Skeletal muscle cell (primary cell): ENCODE measurements at places on chromosomes 1 and 21.

DNA sequence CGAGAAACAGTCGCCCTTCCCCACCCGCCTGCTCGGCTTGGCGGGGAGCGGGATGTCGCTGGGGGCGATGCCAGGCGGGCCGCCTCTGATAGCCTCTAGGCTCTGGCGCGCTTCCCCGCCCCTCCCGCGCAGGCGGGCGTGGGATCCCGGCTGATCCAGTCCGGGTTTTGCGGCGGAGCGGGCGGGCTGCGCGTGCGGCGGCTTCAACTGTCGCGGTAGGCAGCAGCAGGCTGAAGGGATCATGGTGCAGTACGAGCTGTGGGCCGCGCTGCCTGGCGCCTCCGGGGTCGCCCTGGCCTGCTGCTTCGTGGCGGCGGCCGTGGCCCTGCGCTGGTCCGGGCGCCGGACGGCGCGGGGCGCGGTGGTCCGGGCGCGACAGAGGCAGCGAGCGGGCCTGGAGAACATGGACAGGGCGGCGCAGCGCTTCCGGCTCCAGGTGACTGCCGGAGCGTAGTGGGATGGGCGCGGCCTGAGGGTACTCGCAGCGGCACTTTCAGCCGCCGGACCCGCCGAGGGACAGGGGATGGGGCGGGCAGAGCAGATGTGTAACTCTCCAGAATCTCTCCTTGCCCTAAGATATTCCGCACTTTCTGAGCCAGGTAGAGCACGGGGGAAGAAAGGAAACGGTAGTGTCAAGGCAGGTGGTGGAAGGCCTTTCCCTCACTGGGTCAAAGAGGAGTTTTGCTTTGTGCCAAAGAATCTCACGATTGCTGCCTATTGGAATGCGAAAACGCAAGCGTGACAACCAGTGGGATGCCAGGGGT, at the start of gene FAAH:
Gene FAAH (plus strand): TSS at position 210 of the 764 bp plus-strand sequence. CDS start 32 bp downstream, at position 242.
- no peak for DNase-seq

DNA sequence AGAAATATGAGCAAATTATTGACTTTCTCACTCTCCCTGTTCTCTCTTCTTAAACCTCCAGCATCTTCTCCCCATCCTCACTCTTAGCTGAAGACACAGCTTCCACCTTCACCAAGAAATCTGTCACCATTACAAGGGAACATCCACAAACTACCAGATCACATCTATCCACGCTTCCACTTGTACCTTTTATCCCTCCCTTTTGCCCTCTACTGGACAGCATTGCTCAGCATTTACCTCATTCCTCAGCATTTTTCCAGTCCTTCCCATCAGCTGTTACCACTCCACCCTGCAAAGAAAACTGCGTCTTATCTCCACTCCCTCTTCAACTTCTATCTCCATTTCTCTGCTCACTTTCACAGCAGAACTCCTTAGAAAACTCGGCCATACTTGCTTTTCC, 42.6 kb downstream of the KCNJ6 start:
- DNase-seq: no peak

- DNase-seq: no peak
Observed at GRCh38 chr1:198246337-198246736, 89.5 kb downstream of the NEK7 start.

DNA sequence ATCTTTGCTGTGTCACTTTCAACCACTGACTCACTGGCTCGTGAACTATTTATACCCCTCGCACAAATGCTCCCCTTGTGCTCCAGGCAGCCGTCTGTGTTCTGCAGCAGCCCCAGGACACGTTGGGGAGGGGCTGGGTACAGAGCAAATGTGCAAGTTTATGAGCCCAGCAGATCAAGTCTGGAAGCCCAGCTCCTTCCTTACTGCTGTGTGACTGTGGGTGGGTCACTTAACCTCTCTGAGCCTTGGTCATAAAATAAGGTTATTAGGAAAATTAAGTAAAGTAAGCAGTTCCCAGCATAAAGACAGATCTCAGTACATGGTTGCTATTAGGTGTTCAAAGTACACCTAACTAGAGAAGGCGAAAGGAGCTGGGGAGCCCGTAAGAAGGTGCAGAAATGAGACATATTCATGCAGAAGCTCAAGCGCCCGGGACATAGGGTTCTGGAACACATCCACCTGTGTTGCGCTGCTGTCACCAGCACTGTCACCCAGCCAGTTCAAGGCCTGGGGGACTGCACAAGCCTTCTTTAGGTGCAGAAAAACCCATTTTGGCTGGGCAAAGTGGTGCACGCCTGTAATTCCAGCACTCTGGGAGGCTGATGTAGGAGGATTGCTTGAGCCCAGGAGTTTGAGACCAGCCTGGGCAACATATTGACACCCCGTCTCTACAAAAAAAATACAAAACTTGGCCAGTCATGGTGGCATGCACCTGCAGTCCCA, 13.8 kb downstream of the EFHD2 start:
- DNase-seq: no peak

DNA sequence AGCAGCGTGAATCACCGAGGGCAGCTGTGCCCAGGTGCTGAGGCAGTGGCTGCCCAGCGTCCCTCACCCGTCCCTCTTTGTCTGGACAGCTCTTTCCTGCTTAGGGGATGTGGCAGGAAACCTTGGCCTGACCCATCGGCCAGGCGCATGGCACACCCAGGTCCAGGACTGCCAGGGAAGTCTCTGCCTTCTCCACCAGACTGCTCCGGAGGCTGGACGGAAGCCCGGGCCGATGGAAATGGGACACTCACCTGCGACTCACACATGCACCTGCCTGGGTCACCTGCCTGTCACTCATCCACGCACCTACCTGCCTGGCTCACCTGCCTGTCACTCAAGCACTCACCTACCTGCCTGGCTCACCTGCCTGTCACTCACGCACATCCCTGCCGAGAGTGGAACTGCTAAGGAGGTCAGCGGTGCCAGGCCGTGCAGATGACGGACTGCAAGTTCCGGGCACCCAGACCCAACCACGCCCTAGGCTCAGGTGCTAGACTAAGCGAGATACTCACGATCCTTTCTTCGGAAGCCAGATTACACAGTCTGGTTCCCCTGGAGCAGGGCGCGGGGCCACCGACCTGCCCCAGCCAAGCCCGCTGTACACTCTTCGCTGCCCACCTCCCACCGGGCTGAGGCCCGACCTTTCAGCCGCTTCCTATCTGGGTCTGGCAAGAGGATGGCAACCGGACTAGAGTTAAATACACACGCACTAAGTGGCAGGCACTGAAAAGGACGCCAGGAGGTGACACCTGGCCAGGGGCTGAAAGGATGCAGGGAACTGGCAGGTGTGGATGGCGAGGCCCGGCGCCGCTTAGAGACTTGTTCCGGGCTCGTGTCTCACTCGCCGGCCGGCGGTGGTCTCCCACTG, 1.1 kb downstream of the UBE2J2 start:
- no peak for DNase-seq

DNA sequence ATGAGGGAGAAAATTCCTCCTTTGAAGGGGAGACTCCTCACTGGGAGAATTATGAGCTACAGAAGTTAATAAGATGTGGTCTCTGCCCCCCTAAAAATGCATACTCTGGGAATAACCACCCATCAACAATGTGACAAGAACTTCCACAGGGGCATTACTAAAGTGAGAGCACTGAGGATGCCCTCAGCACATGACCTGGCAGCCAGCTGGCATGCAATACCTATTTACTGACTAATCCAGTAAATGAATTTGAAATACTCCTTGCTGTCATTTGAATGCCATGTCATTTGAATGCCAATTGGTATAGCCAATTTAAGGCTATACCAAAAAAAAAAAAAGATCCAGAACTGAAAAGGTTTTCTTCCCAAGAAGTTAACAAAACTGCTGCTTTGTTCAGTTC, 30.8 kb downstream of the PLPP3 start:
- DNase-seq: no peak

DNA sequence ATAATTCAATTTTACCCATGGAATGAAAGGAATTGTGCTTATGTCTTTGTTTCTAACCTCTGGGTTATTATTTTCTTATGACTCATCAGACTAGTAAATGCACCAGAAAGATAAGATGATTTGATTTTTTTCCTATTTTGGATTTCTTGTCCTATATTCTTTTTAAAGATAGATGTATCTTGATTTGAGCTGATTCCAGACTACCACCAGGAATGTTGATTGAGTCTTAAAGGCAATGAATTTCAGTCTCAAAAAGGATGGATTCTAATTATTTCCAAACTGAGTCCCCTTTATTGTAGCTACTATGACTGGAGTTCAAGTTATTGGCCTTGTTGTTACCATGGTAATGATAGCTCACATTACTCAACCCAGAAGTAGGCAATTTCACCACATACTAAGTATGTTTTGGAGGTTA, 95.8 kb upstream of the RGS4 start:
- peak; percentile 56 for DNase-seq

DNA sequence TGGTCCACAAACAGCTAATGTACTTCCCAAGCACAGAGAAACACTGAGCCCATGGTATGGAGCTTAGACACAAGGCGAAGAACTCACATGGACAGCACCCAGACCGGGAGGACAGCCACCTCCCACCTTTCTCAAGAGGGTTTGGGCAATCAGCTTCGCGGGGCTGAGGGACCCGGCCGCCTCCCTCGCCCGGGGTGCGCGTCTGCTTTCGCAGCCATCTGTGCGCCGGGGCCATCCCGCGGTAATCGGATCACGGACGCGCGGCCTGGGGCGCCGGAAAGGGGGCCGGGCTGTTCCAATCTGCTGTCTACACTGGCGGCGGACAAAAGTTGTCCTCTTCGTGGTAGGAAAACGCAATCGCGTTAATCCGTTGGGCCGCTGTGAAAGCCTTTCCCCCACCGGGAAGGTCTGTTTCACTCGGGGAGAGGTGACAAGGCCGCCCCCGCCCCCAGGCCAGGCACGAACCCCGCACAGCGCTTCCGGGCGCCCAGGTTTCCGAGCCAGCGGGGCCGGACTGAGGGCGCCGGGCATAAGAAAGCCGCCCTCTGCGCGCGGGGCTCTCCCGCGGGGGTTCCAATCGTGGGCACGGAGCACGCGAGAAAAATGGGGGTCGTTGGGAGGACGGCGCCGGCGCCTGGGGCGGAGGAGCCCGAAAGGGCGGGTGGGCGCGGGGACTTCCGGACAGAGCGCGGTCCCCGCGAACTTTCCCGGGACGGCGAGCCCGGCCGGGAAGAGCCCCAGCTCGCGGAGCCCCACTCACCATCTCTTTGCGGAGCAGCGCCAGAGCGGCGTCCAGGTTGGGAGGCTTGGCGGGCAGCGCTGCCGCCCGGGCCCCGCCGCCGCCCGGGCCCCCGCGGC, 664 bp downstream of the FAM89A start:
- DNase-seq: no peak

GRCh38 chr1:165367375-165367993, 11.0 kb upstream of the LMX1A start:
- DNase-seq: peak; percentile 22

DNA sequence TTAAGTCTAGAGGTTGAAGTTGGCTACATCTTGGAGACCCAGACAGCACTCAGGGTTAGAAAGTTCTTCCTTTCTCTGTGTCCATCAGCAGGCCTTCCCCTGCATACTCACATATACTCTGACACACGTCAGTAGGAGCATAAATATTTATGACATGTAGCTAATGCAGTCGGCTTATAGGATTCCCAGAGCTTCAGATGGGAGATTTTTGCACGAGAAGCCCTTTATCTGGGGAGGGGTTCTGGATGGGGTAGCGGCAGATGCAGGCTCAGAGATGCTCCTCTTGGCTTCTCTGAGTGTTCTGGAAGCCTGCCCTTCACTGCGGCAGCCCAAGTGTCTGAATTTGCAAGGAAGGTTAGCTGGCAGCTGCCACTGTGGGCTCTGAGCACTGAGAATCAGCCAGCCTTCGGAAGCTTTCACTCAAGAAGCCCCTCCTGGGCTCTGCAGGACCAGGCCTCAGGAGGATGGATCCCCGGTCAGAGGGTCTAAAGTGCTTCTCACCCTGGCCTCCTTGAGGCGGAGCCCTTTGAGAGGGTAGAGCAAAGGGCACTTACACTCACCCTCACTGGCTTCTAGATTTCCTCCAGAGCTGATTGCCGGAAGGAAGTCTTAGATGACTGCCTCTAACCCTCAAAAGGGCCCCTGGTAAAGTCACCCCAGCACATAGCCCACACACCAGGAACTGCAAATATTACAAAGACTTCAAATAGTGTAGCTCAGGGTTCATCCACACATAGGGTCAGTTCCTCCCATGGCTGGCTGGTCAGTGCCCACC, 68.1 kb upstream of the NFASC start:
- no peak for DNase-seq

GRCh38 chr1:205261946-205262691, 34.4 kb downstream of the TMCC2 start:
- no peak for DNase-seq

- no peak for DNase-seq
Observed at GRCh38 chr1:222229672-222230312, 318.1 kb downstream of the HHIPL2 start.

GRCh38 chr1:118322331-118322730, 137.3 kb upstream of the SPAG17 start:
- DNase-seq: no peak

GRCh38 chr1:167456524-167456923, 61.8 kb downstream of the CD247 start:
- DNase-seq: no peak

DNA sequence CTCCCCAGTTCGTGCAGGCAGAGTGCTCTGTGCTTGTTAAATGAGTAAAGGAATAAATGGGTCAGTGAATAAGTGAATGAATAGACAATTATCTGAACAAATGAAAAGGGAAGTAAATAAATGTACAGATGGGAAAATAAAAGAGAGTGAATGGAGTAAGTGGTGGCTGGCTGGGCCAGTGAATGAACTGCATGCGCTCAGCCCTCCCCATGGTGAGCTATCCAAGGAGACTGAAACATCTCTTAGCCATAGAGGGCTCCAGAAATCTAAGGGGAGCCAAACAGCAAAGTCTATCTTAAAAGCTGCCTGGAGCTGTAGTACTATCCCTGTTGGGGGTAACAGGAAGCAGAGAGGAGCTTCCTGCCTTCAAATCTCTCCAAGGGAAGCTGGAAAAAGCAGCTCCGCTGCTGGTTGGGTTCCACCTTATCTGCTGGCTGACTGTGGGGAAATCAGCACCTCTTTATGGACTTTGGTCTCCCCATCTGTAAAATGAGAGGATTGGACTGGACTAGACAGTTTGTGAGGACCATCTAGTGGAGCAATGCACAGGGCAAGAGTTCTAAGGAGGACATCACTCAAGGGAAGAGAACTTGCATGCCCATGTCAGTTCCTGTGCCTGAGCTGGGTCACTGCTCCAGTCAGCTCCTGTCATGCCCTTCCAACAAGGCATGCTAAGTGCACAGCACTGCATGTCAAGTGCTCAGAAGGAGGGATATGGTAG, 77.9 kb downstream of the TRABD2B start:
- no peak for DNase-seq
